ENCODE measurements at places on chromosomes 16 and 17.
A peak's percentile ranks its signal among the peaks of the same experiment; 100 is the strongest.

- no peaks in the 10 kb centered on the region for H3K36me3 ChIP-seq
- H3K27ac ChIP-seq, result no peak overlapping the region
- peaks cover 10% of the 10 kb centered on the region for H3K4me1 ChIP-seq
- peak; percentile 9 for DNase-seq
- no peaks in the 10 kb centered on the region for H3K27me3 ChIP-seq
- no peak overlapping the region for H3K4me3 ChIP-seq
Measured at GRCh38 chr16:77500934-77501664, 66.3 kb upstream of the ADAMTS18 start.

DNA sequence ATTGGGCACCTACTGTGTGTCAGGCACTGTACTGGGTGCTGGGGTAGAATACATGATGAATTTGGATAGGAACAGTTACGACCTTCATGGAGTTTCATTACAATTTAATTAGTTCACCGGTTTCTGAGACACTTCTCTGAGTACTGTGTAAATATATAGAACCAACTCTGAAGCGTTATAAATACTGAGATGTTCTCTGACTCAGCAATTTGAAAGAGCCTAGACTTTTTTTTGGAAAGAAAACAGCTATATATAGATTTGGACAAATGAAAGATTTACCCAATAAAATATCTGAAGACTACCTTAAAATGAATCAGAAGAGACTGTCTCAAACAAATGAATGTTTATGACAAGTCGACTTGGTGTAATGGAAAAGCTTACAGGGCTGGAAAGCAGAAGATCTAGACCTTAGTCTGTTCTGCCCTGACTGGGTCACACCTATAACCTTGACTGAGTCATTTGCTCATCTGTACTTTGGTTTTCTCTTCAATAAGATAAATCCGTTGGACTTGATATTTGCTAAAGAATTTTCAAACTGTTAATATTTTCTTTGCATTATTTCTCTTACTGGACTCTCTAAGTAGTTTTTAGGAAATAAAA is 4.6 kb upstream of the GAN start:
- no peak for DNase-seq
- H3K4me1 ChIP-seq, result peaks cover 2% of the 10 kb centered on the region
- H3K27ac ChIP-seq, result no peak overlapping the region
- no peaks in the 10 kb centered on the region for H3K27me3 ChIP-seq
- H3K4me3 ChIP-seq, result no peak overlapping the region

GRCh38 chr16:50974438-50975036 is 176.5 kb downstream of the SALL1 start:
- no peak overlapping the region for H3K27ac ChIP-seq
- H3K4me1 ChIP-seq, result no peaks in the 10 kb centered on the region
- DNase-seq, result no peak
- H3K27me3 ChIP-seq, result no peaks in the 10 kb centered on the region
- H3K36me3 ChIP-seq, result no peaks in the 10 kb centered on the region

DNA sequence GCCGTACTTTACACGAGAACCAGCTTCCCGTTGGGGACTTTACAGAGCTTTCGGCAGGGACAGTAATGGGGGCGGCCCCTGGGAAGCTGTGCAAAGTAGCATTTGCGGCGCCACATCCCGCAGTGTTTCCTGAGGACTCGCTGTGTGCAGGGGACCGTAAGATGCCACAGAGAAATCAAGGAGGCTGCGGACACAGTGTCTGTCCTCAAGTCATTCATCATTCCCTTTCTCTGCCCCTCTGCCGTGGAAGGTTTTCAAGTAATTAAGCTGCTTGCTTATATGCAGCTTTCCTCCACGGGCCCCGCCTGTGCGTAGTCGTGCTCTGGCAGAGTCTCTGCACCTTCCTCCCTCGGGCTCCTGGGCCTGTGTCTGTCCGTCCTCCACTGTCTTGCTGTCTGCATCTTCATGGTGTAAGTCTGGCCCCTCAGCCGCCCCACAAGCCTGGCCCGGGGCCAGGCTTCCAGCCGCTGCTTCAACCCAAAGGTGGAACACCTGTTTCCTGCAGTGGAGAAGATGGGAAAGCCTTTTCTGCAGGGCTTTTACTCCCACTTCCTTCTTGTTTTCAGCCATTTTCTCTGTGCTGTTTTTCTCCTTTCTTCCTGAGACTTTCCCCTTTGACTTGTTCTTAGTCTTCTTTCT is 216.9 kb upstream of the CHMP6 start:
- no peaks in the 10 kb centered on the region for H3K4me1 ChIP-seq
- H3K27ac ChIP-seq, result no peak overlapping the region
- H3K4me3 ChIP-seq, result no peak overlapping the region

DNA sequence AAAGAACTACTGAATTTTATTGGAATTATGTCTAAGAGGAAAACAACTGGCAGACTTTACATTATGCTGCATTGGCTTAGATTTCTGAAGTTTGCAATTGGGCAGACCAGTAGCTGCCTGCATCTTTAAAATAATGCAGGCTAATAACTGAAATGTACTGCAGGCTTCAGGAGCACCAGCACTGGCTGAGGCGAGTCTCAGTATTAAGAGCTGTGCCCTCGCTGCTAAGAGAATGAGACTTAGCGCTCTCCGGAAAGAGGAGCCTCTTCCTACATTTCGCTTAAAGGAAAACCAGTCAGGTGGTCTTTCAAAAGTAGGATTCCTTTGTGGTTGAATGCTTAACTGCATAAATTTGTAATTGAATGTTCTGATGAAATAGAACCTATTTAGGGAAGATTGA is 885 bp downstream of the CNTNAP4 start:
- H3K27ac ChIP-seq, result no peak overlapping the region
- no peaks in the 10 kb centered on the region for H3K36me3 ChIP-seq
- no peak for DNase-seq

GRCh38 chr17:57142925-57143324 is 57.9 kb downstream of the AKAP1 start:
- no peak overlapping the region for H3K4me3 ChIP-seq
- no peak overlapping the region for H3K27ac ChIP-seq
- H3K27me3 ChIP-seq, result no peaks in the 10 kb centered on the region
- DNase-seq, result no peak
- peaks cover 8% of the 10 kb centered on the region for H3K4me1 ChIP-seq
- H3K36me3 ChIP-seq, result no peaks in the 10 kb centered on the region

GRCh38 chr16:88737298-88738150 is 31.2 kb downstream of the CTU2 start:
- peaks cover 7% of the 10 kb centered on the region for H3K27me3 ChIP-seq
- DNase-seq, result peak; percentile 69
- no peaks in the 10 kb centered on the region for H3K36me3 ChIP-seq
- H3K4me1 ChIP-seq, result peaks cover 2% of the 10 kb centered on the region
